ENCODE measurements at places on chromosomes 12 and 14.

GRCh38 chr14:94450722-94451090 lies 1.9 kb downstream of the SERPINA11 start:
- no peaks in the 10 kb centered on the region for H3K36me3 ChIP-seq
- H3K4me1 ChIP-seq, result no peaks in the 10 kb centered on the region
- no peaks in the 10 kb centered on the region for H3K27me3 ChIP-seq
- no peak overlapping the region for H3K27ac ChIP-seq
- H3K4me3 ChIP-seq, result no peak overlapping the region

- H3K4me1 ChIP-seq, result no peaks in the 10 kb centered on the region
- no peak overlapping the region for H3K27ac ChIP-seq
- H3K36me3 ChIP-seq, result no peaks in the 10 kb centered on the region
Measured at GRCh38 chr14:74438351-74438915, 12.4 kb upstream of the SYNDIG1L start.

DNA sequence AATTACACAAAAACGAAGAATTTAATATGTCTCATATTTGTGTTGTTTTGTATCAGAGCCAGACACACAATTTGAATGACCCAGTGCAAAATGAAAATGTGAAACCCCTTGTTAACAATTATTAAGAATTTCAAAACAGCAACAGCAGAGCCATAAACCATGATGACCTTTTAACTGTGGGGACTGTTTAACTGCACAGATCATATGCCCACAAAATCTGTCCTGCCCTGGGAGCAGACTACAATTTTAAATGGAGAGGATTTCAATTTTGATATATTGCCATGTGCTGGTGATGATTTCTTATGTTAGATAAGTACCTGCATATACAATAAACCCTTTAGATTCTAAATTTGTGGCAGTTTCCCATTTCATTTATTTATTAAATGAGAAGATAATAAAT lies 455.5 kb upstream of the MGAT4C start:
- no peak for DNase-seq
- peaks cover 2% of the 10 kb centered on the region for H3K4me1 ChIP-seq
- H3K27me3 ChIP-seq, result no peaks in the 10 kb centered on the region
- no peak overlapping the region for H3K4me3 ChIP-seq
- no peaks in the 10 kb centered on the region for H3K36me3 ChIP-seq

DNA sequence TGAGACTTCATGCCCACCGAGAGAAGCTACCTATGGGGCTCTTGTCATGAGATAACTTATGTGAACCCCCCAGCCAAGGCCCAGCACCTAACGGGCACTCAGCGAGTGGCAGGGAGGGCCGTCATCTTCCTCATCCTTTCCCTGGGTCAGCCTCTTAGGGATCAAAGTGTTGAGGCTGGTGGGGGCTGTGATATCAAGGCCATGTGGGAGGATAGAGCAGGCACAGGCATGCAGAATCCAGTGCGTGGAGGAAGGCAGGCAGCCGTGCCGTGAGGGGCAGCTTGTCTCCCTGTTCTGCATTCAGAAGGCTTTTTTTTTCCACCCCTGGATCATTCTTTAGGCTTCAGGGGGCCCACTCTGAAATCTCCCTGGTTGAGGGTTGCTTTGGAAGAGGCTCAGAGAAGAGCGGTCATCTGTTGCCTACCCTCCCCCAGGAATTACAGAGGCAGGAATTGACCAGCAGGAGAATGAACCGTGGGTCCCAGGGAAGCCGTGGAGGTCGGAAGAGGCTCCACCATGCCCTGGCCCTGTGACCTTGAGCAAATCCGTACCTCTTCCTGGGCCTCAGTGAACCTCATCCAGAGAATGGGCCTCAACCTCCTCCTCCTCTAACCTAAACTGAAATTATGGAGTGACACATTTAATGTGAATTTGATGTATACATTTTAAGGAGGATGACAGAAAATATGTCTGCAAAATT lies 62.8 kb downstream of the BEGAIN start:
- H3K36me3 ChIP-seq, result peaks cover 18% of the 10 kb centered on the region
- no peak overlapping the region for H3K4me3 ChIP-seq
- DNase-seq, result no peak
- no peaks in the 10 kb centered on the region for H3K4me1 ChIP-seq
- H3K27me3 ChIP-seq, result no peaks in the 10 kb centered on the region

DNA sequence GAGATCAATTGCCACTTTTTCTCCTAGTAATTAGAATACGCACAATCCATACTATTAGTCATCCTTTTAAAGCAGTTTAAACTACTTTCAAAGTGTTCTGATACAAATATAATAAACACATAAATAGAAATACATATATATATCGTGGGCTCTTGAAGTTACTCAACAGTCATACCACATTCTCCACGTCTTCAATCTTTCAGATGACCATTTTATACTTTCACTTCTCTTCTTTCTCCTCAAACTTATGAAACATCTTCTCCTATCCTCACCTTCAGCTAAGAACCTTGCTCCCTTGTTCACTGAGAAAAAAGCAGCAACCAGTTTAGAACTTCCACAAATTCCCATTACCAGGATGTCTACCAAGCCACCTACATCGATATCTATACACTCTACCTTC lies 19.2 kb downstream of the CEP290 start:
- no peak overlapping the region for H3K27ac ChIP-seq
- peaks cover 8% of the 10 kb centered on the region for H3K36me3 ChIP-seq
- DNase-seq, result no peak
- no peaks in the 10 kb centered on the region for H3K4me1 ChIP-seq
- no peaks in the 10 kb centered on the region for H3K27me3 ChIP-seq

DNA sequence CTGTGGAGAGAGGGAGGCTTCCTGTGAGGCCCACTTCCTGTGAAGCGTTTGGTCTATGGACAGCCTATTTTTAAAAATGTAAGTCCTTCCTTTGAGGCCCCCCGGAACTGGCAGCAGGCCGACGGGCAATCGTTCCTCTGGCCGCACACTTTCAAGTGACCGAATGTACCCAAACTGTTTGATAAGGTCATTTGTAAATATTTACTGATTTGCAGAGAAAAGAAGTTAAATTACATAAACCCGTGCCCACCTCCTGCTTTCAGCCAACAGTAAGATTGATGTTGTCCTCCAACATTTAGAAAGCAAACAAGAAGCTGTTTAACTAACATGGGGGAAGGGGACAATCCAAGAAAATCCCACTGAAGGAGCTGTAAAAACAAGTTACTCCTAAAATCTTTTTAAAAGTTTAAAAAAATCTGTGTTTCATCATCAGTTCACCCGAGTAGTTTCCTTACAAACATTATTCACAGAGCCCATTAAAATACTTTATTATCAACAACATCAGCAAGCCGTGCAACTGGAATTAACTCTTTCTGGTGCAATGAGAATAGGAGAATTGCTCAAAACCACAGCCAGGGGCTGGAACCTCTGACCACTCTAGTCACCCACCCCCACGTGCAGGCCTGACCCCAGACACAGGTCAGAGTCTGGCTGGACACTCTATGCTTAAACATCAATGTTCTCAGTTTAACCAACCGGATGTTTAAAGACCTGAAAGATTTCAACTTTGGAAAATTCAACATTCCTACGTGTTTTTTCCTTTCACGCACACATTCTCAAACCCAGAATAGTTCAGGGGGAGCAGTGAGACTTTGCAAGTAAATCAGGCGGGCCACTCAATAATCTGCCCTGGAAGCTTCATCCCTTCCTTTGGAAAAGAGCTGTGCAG lies 65.3 kb downstream of the FOXN3 start:
- peak overlapping the region; percentile 81 for H3K27ac ChIP-seq
- DNase-seq, result peak; percentile 42
- peaks cover 20% of the 10 kb centered on the region for H3K36me3 ChIP-seq
- H3K27me3 ChIP-seq, result no peaks in the 10 kb centered on the region
- H3K4me3 ChIP-seq, result no peak overlapping the region
- peaks cover 16% of the 10 kb centered on the region for H3K4me1 ChIP-seq

DNA sequence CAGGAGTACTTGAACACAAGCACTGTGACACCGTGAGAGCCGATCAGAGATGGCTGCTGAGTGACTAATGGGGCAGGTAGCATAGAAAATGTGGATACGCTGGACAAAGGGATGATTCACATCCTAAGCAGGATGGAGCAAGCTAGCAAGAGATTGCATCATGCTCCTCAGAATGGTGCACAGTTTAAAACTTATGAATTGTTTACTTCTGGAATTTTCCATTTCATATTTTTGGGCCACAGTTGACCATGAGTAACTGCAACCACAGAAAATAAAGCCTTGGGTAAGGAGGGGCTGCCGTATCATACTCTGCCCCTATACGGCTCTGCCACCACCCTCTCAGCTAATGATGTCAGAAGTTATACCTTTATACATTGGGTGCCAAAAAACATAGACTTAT lies 23.3 kb upstream of the MARK3 start:
- H3K36me3 ChIP-seq, result no peaks in the 10 kb centered on the region
- H3K27ac ChIP-seq, result peak overlapping the region; percentile 95
- H3K27me3 ChIP-seq, result no peaks in the 10 kb centered on the region
- peak; percentile 99 for DNase-seq
- H3K4me3 ChIP-seq, result no peak overlapping the region

- peaks cover 10% of the 10 kb centered on the region for H3K36me3 ChIP-seq
- no peaks in the 10 kb centered on the region for H3K27me3 ChIP-seq
- peaks cover 28% of the 10 kb centered on the region for H3K4me1 ChIP-seq
- H3K4me3 ChIP-seq, result no peak overlapping the region
- DNase-seq, result no peak
Measured at GRCh38 chr12:108667349-108667748, 33.7 kb upstream of the SELPLG start.

DNA sequence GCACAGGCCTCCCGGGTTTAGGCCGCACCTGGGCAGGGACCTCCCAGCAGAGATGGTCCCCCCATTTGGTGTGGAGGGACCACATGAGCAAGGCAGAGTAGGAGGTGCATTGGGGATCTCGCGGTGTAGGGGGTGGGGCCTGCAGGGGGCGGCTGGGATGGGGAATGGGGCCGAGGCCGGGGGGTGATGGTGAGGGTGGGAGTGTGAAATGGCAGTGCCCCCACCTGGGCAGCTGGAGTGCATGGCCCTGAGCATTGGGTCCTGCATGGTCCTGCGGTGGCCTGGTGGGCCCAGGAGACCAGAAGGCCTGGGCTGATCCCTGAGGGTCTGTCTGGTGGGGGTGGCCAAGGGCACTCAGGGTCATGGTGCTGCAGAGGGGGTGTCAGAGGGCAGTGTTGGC lies 111.8 kb downstream of the KIF26A start:
- H3K36me3 ChIP-seq, result no peaks in the 10 kb centered on the region
- H3K27ac ChIP-seq, result no peak overlapping the region
- no peak overlapping the region for H3K4me3 ChIP-seq

DNA sequence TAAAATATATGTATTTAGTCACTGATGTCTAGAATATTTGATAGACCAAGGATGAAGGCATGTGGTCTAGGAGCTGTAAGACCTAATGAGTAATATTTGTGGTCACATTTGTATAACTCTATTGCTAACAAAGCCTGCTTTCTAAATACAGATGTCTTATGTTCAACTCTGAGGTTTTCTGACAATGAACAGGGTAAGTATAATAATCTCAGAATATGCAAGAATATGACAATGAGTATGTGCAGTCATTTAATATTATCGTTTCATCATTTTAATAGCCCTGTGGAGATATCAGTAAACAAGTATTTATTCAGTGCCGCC lies 389.6 kb downstream of the LRIG3 start:
- H3K4me1 ChIP-seq, result peaks cover 7% of the 10 kb centered on the region
- peak; percentile 92 for DNase-seq
- no peaks in the 10 kb centered on the region for H3K36me3 ChIP-seq
- H3K27me3 ChIP-seq, result no peaks in the 10 kb centered on the region
- H3K27ac ChIP-seq, result peak overlapping the region; percentile 68

- no peak for DNase-seq
- no peaks in the 10 kb centered on the region for H3K36me3 ChIP-seq
- H3K4me3 ChIP-seq, result no peak overlapping the region
- H3K27me3 ChIP-seq, result no peaks in the 10 kb centered on the region
- no peaks in the 10 kb centered on the region for H3K4me1 ChIP-seq
Measured at GRCh38 chr12:49598527-49598926, 6.9 kb downstream of the FAM186B start.

DNA sequence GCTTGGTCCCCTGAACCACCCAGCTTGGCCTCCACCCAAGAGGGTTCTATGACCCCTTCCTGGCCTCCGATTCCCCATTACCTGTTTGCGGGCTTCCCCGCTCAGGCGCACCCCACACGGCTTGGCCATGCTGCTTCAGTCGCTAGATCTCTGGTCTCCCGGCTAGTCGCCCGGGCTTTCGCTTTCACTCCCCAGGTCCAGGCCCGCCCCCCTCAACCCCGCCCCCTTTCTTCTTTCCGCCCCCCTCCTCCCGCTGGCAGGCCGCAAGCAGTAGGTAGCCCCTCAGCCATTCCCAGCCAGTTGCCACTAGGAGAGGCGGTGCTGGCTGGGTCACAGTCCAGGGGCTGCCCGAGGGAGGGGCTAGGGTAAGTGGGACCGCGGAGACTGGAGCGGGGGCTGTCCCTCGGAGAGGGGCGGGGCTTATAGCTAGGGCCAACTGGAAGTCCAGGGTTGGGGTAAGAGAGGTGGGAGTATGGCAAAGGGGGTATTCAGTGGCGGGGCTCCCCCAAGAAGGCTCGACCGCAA lies at the start of gene PSME2:
Gene PSME2, minus strand, starts transcription at position 158 of the 525 bp plus-strand sequence. Its CDS starts 29 bp downstream, at position 129.
- H3K4me1 ChIP-seq, result peaks cover 10% of the 10 kb centered on the region
- H3K36me3 ChIP-seq, result peaks cover 25% of the 10 kb centered on the region
- no peaks in the 10 kb centered on the region for H3K27me3 ChIP-seq
- H3K27ac ChIP-seq, result peak within 1 kb of the TSS; percentile 79
- H3K4me3 ChIP-seq, result peak within 1 kb of the TSS; percentile 86
- DNase-seq, result peak; percentile 97

DNA sequence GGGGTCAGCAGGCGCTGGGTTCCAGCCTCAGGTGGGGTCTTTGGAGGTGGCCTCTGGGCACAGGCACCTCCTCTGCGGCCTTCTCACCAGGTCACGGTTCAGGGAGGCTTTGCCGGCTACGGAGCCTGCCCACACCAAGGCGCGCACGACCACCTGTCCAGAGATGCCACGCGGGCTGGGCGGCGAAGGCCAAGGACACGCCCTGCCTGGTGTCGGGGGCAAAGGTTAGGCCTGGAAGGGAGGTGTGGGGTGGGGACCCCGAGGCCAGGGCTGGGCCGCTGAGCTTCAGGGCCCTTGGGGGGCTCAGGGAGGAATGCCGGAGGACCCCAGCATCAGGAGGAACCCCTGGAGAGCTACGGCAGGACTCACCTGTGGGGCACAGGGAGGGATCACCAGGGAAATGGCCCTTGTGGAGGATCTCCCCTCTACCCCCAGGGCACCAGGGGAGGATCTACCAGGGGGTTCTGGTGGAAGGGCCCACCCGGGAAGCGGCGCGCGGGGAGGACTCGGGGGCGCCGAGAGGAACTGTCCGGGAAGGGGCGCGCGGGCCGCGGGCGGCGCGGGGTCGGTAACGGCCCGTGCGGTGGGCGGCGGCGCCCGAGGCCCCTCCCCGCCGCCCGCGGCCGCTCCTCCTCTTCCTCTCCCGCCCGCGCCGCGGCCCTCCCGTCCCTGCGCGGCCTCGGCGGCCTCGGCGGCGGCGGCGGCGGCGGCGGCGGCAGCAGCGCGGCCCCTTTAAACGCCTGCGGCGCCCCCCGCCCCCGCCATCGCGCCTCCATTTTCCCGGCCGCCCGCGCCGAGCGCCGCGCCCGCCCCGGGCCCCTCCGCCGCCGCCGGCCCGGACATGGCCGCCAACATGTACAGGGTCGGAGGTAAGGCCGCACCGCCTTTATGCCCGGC lies at the start of gene MTA1:
Gene MTA1, plus strand, starts transcription at position 633 of the 897 bp plus-strand sequence. Its CDS starts 209 bp downstream, at position 842.
- H3K36me3 ChIP-seq, result peaks cover 5% of the 10 kb centered on the region
- H3K27ac ChIP-seq, result peak within 1 kb of the TSS; percentile 91
- peak within 1 kb of the TSS; percentile 87 for H3K4me3 ChIP-seq
- H3K27me3 ChIP-seq, result no peaks in the 10 kb centered on the region
- peaks cover 18% of the 10 kb centered on the region for H3K4me1 ChIP-seq
- DNase-seq, result peak; percentile 8

Data from IMR-90 (cell line).